ENCODE measurements at places on chromosomes 16 and 17.

- no peak for DNase-seq
Measured at GRCh38 chr17:36936455-36937000, 747 bp upstream of the LHX1 start.

DNA sequence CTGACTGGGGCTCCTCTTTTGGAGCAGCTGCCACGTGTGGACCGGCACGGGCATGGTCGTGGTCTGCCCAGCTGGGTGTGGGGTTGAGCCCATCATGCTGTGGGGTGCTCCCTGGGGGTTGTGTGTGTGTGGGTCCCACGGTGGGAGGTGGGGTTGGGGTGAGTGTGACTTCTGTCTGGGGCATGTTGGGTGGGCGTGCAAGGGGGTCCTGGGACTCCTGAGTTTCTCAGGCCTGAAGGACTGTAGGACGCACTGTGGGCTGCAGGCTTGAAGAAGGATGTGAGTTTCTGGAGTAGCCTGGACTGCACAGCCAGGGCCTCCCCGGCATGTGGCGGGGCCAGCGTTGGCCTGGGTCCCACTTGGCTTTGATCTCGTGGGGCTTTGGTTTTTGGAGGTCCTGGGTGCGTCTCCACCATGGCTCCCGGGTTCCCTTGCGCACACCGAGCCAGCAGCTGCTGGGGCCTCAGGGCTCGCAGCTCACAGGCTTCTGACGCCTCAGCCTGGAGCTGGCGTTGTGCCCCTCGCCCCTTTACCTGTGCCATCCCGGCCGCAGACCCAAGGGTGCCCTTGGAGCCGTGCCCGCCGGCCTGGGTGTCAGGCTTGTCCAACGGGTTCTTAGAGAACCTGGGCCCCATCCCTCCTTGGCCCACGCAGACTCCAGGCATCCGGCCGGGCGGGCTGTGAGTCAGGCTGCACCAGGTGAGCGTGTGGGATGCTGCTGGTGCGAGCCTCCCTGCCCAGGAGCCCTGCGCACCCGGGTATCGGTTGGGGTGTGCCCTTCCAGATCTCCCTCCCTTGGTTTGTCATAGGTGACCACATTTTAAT is 34.4 kb upstream of the ZNF750 start:
- DNase-seq, result no peak

- DNase-seq, result no peak
Measured at GRCh38 chr16:57262841-57263540, 17.9 kb downstream of the ARL2BP start.

DNA sequence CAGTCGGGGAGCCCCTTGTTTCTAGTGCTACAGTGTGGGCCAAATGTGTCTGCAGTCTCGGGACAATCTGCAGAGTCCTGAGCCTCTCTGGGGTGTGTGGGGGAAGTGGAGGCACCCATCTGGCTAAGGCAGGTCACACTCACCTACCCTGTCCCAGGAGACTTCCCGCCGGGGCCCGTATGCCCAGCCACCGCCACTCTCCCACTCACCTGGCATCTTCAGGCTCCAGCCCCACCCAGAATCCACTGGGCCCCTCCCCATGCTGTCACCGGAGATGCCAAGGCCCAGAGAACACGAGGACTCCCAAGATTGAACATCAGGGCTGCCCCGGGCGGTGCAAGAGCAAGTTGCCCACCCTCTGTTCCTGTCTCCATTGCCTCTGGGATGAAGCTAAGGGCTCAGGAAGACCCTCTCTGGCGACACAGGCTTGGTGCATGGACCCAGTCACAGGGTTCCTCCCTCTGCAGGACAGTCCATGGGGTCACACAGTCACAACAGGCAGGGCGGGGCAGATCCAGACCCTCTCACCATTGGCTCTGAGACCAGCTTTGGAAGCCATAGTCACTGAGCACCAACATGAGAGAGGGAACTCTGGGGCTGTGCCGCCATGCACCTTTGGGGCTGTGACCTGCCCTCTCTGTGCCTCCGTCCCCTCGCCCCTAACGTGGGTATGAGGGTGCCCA is 38.1 kb downstream of the SREBF1 start:
- no peak for DNase-seq

DNA sequence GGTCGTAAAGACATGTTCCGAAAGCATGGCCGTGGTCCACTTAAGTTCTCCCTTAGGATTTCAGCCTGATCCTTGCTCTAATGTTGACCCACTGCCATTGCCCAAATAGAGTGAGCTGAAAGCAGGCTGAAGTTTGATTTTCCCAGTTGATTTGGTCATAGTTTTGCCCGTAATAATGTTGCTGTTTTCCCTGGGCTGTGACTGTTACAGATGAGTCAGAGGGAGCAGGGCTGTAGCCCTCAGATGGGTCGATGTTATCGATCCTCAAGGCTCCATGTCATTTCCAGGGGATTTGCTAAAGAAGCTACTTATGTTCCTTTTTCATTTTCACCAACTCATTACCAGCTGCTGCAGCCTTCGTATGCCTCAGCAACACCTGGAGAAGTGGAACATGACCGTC is 169.0 kb upstream of the ZFHX3 start:
- DNase-seq, result no peak

GRCh38 chr16:74756203-74756602 is 18.4 kb downstream of the FA2H start:
- no peak for DNase-seq

GRCh38 chr16:77668201-77668600 is 54.1 kb upstream of the NUDT7 start:
- no peak for DNase-seq

- DNase-seq, result no peak
Measured at GRCh38 chr17:34275881-34276280, 5.9 kb downstream of the CCL7 start.

GRCh38 chr16:82192665-82193064 is 22.6 kb upstream of the MPHOSPH6 start:
- peak; percentile 78 for DNase-seq

DNA sequence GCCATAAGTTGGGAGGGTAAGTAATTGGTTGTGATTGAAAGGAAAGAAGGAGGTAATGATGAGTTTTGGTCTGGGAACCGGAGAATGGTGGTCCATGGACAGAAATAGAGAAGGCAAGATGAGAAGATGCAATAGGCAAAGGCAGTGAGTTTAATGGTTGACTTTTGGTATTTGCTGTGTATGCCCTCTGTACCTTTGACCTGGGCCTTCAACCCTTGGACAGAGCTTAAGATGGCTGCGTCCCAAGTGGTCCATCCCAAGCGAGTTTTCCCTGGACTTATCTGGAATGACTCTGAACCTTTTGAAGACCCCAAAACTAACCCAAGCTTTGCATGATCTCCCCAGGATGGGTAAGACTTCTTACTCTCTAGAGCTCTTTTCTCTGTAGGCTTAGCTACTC is 664.5 kb downstream of the MAF start:
- DNase-seq, result no peak

- DNase-seq, result no peak
Measured at GRCh38 chr17:68231541-68231940, 16.3 kb upstream of the AMZ2 start.

GRCh38 chr16:17602678-17603077 is 131.9 kb upstream of the XYLT1 start:
- no peak for DNase-seq

DNA sequence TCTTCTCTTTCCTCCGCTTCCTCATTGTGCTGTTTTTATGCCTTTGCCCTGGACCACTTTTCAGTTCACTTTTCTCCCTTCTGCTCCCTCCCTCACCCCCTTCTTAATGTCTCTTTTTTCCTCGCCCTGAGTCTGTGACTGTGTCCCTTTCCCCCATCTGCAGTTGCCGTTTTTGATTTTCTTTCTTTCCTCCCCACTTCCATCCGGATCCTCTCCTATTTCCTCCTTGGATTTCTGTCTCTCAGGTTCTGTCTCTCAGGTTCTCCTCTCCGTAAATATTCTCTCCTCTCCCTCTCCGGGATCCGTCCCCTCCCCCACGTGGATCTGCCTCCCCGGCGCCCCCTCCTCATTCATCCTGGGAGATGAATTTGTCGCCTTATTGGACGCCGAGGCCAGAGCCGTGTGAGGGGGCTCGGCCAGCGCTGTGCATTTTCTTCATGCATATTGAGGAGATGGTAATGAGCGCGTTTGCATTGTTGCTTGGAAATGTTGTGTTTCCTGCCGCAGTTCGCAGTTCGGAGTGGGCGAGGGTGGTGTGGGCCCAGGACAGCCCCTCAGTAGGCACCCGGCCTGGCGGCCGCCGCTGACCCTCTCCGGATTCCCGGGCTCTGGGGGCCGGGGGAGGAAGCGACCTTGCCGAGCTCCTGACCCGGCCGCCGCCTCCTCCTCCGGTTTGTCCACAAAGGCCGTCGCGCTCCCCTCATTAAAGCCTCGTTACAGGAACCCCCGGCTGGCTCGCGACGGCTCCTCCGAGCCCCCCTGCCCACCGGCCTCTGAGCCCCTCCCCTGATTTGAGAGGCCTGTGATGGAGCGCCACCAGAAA is 4.5 kb upstream of the IRX3 start:
- DNase-seq, result no peak

DNA sequence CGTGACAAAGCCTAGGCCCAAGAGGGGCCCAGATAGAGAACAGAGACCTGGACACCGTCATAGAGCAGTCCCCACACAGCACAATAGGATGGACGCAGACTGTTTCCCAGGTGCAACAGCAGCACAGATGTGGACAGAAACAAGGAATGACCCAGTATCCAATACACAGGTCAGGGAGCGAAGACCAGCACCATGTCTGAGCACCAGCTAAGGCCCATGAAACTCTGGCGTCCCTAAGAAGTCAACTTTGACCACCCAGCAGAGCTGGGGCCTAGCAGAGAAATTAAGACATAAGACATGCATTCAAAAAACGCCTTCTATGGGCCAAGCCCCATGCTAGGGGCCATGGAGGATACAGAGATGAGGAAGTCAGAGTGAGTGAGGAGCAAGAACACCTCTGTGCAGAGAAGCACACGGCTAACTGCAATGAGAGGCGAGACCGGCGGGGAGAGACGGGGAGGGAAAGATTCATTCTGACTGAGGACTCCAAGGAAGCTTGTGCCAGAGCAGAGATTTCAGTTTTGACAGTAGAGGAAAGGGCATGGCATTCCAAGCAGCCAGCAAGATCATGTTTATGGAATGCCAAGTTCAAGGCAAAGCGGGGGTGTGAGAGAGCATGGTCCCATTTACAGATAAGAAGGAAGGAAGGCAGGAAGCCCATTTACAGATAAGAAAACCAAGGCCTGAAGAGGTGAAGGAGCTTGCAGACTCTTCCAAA is 50.8 kb downstream of the PITPNM3 start:
- no peak for DNase-seq
